GM19239 (cell line): ENCODE measurements at places on chromosomes 11 and 22.

DNA sequence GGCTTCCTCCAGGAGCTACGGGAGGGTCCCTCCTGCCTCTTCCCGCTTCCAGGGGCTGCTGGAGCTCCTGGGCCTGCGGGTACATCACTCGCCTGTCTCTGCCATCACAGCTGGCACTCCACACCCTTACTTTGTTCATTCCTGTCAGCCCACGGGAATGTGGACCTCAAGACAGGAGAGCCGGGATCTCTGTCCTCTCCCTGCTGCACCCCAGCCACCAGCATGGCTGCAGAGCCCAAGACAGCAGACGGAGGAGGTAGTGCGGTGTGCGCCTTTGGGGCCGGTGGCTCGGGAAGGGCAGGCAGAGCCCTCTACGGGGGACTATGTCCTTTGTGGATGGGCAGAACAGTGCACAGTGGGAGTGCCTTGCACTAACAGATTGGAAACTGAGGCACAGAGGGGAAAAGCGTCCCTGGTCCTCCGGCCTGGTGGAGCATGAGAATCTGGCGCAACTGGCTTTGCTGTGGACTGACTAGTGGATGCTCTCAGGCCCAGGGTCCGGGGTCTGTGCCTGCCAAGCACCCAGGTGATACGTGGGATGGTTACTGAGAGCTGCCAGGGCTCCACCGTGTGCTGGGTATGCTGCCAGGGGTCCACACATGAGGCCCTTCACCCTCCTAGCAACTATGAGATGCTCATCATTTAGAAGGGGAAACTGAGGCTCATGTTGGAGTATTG is 47.3 kb downstream of the IGF2 start:
- no peak for DNase-seq

- no peak for DNase-seq
These were observed 2.4 kb downstream of the CSDC2 start for GRCh38 chr22:41563051-41563711.

DNA sequence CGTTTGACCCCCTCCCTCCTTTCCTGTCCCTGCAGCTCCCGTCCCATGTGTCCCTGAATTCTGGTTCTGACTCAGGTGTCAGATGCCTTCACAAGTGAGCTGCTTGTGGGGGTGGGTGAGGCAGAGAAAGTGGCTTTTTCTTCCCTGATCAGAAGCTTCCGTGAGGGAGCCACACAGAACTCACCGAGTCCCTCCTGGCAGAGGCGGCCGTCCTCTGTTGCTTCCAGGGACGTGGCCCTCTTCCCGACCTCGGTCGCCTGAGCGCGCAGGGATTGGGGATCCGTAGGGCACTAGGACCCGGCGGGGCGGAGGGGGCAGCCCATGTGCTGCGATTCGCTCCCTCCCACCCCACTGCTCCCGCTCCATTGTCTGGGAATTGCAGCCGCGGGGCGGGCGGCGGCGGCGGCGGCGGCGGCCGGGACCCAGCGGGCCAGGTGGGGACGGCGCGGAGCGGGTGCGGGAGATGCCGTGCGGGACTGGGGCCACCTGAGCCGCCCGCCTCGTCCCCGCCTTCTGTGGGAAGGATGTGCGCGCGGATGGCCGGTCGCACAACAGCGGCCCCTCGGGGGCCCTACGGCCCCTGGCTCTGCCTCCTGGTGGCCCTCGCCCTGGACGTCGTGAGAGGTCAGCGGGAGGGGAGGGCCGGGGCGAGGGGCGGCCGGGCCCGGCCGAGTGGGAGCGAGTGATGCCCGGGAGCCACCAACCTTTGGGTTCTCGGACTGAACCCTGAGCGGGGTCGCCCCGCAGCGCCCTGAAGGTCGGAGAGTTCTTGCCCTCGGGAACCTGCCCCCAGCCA is at the start of gene TMEM132A:
TSS of gene TMEM132A (plus strand) at position 351 of the 796 bp plus-strand sequence. CDS start at position 525, 174 bp downstream.
- no peak for DNase-seq

DNA sequence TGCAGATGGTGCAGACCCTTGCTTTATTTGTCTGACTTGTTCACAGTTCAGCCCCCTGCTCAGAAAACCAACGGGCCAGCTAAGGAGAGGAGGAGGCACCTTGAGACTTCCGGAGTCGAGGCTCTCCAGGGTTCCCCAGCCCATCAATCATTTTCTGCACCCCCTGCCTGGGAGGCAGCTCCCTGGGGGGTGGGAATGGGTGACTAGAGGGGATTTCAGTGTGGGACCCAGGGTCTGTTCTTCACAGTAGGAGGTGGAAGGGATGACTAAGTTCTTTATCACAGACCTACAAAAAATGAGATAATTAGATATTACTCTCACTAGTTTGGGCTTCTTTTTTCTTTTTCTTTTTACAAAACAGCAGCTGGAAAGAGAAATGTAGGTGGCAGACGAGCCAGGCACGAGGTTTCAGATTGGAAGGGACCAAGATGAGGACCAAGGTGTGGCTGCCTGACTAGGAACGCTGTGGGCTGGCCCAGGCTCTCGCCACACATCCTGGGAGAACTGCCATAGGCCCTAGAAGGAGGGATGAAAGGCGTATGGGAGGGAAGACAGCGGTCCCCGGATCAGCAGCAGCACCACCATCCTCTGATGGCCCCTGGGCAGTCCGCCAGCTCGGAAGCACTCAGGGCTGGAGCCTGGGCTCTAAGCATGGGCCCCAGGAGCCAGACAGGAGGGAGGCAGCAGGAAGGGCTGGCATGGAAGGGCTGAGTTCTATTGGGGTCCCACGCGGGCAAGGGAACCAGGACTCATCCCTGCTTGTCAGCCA is 14.2 kb downstream of the TXN2 start:
- DNase-seq: no peak

DNA sequence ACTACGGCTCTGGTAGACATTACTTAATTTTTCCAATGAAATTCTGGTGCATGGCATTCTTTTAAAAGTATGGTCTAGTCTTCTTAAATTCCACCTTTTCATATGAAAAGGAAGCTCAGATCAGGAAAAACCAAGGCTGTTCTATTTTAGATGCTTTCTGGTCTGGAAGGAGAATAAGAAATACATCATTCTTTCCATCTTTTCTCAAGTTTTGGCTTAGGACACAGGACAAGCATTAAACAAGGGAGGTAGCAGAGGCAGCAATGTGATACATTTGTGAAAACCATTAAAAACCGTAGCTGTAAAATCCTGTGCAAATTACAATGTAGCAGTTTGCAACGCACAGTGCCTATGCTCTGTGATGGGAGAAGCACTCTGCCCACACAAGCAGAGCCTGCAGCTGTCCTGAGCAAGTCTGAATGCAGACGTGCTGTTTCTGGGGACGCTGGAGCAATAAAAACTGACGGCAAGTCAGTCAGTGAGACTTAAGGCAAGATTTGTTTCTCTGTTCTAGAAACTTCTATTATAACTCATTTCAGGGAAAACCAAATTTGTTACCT is 23.7 kb downstream of the NAP1L4 start:
- DNase-seq: no peak

GRCh38 chr11:73077454-73077853 is 64.7 kb downstream of the FCHSD2 start:
- DNase-seq: no peak

DNA sequence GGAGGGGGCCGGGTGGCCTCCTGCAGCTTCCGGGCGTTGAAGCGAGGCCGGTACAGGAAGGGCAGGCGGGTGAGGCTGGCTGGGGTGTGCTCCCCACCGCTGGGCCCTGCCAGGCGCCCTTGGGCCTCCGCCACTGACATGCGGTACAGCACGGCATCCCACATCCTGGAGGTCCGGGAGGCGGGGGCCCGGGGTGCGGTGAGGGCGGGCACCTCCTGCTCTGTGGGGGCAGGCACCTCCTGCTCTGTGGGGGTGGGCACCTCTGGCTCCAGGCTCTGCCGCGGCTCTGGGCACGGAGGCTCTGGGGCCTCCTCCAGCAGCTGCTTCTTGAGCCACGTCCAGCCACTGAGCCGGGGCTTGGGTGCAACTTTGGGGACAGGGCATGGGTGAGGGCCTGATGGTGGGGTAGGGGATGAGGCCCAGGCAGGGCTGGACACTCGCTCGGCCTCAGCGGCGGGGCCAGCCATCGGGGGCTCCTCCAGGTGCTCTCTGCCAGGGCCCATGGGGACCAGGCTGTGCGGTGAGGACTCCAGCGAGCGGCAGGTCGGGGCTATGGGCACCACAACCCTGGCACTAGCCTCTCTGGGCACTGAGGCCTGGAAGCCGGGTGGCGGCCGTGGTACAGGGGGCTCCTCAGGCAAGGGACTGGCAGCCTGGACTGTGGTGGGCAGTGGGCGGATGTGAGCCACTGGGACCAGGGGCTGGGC is 2.3 kb downstream of the PRR33 start:
- no peak for DNase-seq

GRCh38 chr11:2484576-2485125 is 39.8 kb downstream of the KCNQ1 start:
- no peak for DNase-seq
